ENCODE measurements at places on chromosomes 7 and 10.

GRCh38 chr7:1654738-1655475 lies 15.2 kb upstream of the ELFN1 start:
- no peak for DNase-seq

DNA sequence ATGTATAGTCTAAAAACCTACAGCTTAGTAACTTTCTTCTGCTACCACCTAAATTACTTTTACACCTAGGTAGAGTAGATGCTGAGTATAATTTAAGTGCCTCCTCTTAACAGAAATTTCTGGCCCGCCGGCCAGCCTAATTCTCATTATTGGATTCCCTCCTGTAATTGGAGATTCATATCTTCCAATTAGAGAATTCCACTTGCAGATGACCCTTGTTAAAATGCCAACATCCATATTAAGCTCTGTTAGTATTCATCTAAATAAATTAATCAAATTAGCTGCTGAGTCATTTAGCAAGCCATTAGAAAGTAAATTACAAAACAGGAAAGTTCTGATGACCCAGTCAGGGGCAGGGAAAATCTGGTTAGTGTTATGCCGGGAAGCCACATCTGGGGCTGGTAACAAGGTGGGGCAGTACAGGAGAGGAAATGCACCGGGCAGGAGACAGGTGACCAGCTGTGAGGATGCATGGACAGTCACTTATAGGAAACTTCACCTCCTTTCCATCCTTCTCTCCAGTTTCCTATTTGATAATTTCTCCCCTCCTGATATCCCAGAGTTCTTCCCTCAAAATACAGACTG lies 82.8 kb downstream of the ORC5 start:
- no peak for DNase-seq

DNA sequence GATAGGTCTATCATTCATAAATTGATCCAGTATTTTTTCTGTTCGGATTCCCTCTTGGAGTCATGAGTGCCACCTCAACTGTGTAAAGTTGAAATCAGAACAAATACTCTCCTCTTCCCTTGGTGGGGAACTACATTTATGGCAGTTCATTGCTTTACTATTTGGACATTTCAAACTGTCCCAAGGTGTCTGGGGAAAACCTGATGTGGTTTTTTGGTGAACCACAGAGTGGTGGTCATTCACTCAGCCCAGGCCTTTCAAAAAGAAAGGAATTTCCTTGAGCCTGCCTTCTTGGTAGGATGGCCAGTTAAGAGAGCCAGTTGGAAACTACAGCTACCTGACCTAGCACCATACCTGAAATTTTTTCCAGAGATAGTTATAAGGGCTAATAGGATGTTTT lies 59.0 kb downstream of the ABCB1 start:
- DNase-seq, result no peak

DNA sequence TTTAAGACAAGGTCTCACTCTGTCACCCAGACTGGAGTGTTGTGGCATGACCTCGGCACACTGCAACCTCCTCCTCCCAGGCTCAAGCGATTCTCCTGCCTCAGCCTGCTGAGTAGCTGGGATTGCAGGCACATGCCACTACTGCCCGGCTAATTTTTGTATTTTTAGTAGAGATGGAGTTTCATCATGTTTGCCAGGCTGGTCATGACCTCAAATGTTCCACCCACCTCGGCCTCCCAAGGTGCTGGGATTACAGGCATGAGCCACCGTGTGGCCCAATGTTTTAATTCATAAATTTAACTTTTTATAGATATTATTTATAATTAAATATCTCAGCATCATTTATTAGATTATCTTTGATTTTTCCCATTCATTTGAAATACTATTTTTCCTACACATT lies 658.0 kb upstream of the NRG3 start:
- DNase-seq, result no peak

- no peak for DNase-seq
These were observed 57.9 kb upstream of the FAM133B start for GRCh38 chr7:92648067-92648466.

DNA sequence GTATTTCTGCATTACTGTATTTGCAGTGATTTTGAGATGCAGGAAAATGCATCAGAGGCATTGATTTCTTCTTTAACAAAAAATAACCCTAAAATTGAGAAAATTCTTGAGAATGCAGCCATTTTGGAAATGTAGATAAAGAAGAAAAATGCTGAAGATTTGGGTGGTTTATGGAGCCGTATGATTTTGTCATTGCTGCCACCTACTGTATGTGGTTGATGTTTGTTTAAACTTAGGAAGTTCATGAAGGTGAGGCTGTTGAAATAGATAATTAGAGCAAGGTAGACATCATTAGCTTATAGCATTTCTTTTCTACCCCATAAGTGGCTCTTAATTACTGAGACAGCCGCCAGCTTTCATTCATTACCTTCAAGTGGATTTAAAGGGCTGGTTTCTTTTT lies 92.1 kb upstream of the SAMD8 start:
- DNase-seq, result peak; percentile 48

- DNase-seq, result no peak
These were observed 4.7 kb downstream of the PLAC9 start for GRCh38 chr10:80137031-80137862.

DNA sequence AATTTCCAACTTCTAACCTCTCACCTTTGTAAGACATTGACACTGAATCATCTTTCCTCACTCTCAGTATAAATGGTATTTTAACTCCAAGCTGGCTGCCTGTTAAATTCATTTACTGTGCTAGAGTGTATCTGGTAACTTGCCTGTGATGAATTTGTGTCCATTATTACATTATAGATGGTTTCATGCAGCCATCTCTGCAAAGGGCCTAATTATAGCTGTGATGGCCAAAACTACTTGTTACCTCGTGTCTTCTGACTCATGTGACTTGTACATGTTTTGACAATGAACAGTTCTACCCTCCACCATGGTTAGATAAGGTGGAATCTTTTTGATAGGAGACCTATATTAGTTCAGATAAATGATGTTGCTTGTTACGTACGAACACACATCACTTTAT lies 392.0 kb downstream of the PAXIP1 start:
- no peak for DNase-seq

DNA sequence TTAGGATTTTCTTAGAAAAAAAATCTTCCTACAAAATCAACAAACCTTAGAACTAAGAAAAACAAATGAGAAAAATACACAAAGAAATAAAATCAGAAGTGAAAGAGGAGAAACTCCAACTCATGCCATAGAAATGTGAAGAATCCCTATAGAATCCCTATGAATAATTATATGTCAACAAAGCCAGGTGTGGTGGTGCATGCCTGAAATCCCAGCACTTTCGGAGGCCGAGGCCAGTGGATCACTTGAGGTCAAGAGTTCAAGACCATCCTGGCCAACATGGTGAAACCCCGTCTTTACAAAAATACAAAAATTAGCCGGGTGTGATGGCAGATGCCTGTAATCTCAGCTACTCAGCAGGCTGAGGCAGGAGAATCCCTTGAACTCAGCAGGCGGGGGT lies 27.1 kb downstream of the ACSM6 start:
- DNase-seq, result no peak

GRCh38 chr10:124007102-124007772 lies 86.2 kb downstream of the CHST15 start:
- no peak for DNase-seq

DNA sequence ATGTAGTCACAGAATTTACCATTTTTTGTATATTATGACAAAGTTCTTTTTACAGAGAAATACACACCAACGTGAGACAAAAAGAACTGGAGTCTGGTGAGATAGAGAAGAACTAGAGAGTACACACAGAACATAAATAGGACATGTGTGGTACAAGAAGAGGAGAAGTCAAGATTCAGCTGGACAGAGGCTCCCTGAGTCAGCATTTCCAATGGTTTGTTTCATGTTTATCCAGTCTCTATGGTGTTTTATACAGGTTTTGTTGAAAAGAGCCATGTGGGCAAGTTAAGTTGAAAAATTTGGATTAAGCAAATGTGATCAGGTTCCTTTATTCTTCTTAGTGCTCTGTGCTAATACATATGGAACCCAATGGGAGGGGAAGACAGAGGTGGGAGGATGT lies 105.5 kb upstream of the AKR1E2 start:
- no peak for DNase-seq

DNA sequence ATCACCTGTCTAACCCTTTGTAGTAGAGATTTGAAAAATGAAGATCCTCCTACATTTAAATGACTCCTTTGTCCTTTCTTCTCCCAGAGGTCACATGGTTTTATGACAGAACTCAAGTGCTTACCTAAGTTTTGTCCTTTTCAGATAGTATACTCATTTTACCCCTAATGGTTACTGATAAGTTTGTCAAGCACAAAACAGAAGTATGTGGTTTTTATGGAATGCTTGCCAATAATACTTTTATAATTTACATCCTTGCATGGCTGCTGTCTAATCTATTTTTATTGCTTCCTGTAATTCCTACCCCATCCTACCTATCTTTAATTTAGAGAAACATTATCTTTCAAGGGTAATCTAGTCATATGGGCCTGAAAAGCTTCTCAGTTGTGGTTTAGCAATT lies 37.5 kb downstream of the HELLS start:
- DNase-seq, result no peak

DNA sequence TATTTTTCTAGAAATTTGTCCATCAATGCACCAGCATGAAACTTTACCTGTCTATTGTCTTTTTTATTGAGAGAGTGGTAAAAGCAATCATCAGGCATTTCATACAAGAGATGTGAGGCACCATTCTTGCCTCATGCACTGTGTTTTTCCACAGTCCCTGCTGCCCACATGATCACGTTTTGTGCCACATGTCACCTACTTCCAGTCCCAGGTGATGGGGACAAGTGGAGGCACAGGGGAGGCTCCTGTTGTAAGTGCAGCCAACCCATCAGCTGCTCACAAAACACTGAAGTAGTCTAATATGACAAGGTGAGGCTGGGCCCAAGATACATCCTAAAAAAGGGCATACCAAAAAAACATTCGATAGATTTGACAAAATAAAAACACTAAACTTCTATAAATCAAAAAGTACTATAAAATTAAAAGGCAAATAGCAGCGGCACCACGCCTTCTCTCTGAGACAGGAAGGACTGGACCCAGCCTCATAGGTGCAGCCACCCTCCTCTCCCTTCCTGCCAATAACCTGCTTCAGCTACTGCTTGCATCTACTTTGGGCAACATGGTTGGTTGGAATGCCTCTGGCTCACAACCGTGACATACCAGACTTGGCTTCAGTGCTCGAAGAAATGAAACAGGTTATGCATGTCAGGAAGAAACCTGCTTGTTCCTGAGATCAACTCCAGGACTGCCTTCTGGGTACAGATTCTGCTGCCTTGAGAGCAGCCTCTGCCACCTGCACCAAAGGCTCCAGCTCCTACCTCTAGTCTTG lies 2.3 kb downstream of the ZC3HAV1L start:
- DNase-seq, result no peak

DNA sequence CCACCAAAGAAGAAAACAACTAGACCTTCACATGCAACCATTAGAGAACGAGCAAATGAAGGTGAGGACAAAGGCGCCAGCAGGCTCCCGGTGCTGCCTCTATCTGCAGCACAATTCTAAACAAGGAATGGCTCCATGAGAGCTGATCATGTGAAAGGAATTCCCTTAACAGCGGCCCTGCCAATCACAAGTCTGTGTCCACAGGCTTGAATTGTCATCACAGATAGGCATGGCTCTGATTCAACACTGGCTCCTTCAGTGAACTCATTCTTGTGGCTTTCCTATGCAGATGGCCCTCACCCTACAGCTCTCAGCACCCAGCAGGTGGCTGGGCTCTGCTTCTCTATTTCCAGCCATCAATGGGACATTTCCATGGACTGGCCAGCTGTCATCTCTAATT lies 36.2 kb downstream of the LAMB1 start:
- DNase-seq, result peak; percentile 72

- DNase-seq, result no peak
These were observed 37.4 kb downstream of the RASGEF1A start for GRCh38 chr10:43229208-43230061.

- no peak for DNase-seq
These were observed 35.9 kb upstream of the INHBA start for GRCh38 chr7:41738806-41739205.

- DNase-seq, result no peak
These were observed 118.9 kb downstream of the CDK14 start for GRCh38 chr7:90715067-90715466.

DNA sequence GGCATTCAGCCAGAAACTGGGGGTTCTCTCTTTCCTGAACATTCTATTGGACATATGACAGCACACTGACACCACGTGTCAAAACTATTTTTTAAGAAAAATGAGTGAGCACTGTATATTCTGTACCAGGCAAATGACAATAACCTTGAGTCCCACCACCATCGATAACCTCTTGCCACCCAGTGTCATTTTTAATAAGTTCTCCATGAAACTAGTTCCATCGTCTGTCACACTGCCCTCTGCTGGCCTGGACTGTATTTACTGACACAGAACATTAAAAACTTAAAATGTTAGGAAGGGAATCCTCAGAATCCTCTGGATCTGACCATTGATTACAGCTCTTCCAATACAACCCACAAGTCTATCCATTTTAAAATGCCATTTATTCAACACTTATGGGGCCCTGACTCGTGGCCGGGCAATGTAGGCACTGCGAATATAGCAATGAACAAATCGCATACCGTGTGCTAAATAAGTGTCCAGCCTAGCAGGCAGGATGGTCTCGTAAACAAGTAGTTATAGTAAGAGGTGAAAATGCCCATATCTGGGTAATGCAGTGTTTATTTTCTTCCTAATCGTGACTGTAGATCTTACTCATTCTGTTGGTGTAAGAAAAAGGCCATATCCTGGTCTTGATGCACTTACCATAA lies 35.9 kb upstream of the CACNB2 start:
- DNase-seq, result no peak

GRCh38 chr7:66602159-66602558 lies 26.5 kb upstream of the KCTD7 start:
- DNase-seq, result no peak

DNA sequence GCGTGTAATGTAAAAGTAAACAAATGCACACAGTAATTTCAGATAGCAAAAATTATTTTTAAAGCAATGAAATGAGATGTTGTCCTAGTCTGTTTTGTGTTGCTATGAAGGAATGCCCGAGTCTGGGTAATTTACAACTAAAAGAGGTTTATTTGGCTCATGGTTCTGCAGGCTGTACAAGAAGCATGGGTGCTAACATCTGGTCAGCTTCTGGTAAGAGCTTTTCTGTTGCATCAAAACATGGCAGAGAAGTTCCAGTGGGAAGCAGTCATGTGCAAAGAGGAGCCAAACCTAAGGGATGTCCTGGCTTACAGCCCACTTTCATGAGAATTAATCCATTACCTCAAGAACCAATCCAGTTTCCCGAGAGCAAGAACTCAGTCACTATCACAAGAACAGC lies 62.9 kb upstream of the MNX1 start:
- DNase-seq, result no peak

DNA sequence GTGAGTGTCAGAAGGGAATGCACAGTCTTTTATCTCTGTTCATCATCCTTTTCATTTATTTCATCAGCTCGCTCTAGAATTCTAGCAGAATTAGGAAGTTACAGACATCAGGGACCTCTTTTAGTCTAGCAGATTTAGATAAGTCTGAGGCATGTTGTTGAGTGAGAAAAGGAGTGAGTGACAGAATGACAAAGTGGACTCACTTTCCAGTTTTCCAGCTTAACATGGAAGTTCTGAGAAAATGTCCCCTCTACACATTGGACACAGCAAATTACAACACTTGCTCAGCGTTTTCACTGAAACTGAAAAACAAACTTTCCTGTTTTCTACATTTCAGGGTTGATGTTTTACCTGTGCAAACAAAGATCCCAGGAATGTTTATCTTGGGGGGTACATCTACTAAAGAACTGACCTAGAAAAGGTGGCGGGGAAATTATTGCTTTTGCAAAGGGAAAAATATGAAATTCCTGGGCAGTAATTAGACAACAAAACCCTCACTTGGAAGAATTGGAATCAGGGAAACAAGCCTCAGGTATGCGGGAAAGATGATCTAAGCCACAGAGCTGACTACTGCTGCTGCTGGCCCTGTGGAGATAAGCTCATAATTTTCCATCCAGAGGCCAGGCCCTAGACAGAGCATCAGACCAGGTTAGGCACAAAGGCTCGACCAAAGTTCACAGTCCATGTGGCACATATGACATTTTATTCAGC lies 14.6 kb upstream of the CYP3A5 start:
- DNase-seq, result no peak
